ENCODE measurements at places on chromosomes 6 and 20.

DNA sequence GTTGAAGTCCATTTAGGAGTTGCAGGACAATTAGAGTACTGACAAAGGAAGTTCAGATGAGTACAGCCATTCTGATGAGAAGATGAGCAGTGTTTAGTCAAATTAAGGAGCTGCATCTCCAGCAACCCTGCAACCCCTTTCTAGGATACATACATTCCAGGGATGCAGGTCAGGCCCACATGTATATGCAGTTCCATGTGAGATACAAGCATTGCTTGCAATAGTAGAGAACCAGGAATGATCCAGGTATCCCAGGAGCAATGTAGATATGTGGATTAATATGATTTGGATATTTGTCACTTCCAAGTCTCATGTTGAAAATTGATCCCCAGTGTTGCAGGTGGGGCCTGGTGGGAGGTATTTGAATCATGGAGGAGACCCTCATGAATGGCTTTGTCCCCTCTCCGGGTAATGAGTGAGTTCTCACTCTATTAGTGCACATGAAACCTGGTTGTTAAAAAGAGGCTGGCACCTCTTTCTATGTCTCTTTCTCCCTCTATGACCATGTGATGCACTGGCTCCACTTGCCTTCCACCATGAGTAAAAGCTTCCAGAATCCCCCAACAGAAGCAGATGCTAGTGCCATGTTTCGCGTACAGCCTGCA lies 6.4 kb downstream of the HLA-DPA1 start:
- DNase-seq = no peak

DNA sequence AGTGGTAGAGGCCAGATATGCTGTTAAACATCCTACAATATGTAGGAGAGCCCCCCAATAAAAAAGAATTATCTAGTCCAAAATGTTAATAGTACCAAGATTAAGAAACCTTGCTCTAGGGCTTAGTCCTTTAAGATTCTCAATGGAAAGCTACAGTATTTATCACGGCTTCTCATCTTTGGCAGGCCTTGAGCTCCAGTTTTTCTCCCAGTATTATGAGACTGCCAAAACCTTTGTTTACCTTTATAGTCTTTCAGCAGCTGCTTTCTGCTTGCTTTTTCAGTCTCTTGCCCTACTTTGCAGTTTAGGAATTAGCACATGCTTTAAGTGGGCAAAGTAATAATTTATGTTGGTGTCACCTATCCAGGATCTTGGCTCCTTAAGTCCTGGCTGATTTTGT lies 59.7 kb downstream of the NHLRC1 start:
- DNase-seq = no peak

- DNase-seq = no peak
Measured at GRCh38 chr6:378090-378957, 13.2 kb upstream of the IRF4 start.

- no peak for DNase-seq
Measured at GRCh38 chr6:138491017-138491416, 8.3 kb downstream of the NHSL1 start.

GRCh38 chr6:36604090-36605060 lies 10.2 kb downstream of the SRSF3 start:
- DNase-seq = no peak

DNA sequence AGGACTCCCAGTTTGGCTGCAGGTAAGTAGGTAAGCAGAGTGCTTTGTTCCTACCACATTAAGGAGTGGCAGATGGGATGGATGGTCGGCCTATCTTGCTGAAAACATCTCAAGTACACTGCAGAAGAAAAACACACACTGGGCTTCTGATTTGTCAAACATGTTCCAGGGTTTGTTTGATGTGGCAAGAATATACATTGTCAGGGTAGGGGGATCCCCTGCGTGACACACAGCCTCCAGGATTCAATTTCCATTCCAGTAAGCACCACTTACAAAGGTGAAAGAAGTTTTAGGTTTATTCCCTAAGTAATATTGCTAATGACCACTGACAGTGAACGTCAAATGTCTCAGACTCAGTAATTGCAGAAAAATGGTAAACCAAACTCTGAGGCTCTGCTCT lies 26.0 kb upstream of the KIF16B start:
- DNase-seq = no peak

- DNase-seq = no peak
Measured at GRCh38 chr6:158646023-158646910, 1.7 kb upstream of the DYNLT1 start.

DNA sequence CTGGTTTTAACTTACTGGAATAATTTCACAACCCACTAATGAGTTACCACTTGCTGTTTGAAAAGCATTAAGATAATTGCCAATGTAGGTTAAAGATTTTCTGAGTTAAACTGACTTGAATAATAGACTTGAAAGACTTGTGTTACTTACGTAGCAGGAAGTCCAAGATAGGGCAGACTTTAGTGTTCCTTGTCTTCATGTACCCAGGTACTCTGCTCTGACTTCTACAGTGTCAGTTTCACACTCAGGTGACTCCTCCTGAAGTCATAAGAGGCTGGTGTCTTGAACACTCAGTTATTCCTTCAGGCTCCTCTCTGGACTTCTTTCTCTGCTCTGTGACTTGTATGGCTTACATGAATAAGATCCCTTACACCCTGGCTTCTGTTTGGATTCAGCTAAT lies 76.3 kb upstream of the SGK1 start:
- no peak for DNase-seq

DNA sequence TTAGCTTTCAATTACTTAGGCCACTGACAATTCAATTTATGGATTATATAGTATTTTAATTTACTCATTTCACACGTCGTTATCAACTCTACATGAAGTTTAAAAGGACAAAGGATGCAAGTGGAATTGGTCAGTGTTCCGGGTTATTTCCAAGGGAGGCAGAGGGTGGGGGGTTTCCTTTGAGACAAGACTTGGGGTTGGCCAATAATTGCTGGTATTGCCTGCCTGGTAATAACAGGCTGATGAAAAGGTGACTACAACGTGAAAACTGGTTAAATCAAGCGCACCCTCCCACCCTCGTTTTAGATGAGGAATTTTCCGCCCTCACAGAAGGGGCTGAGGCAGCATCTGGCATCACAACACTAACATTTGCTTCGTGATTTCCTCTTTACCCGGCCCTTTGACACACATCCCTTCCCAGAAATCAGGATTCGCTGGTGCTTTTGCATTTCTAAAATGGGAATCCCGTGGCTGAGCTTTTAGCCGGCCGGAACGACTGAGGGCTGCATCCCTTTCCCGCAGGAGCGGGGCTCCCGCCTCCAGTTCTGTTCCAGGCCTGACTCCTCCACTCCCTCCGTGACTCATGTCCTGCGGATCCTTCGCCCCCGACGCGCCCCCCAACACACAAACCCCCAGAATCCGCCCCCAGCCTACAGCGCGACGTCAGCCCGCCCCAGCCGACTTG lies 999 bp upstream of the PIM1 start:
- DNase-seq = no peak

- no peak for DNase-seq
Measured at GRCh38 chr6:25066593-25066992, 130.8 kb upstream of the RIPOR2 start.

GRCh38 chr6:112899541-112899940 lies 552.4 kb downstream of the RFPL4B start:
- DNase-seq = no peak

DNA sequence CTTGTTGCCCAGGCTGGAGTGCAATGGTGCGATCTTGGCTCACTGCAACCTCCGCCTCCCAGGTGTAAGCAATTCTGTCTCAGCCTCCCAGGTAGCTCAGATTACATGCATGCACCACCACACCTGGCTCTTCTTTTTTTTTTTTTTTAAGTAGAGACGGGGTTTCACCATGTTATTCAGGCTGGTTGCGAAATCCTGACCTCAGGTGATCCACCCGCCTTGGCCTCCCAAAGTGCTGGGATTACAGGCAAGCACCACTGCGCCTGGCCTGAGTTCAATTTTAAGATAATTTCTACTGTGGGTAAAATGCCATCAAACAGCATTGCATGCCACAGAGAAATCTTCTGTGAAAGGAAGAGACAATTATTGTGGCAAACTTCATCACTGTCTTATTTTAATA lies 633.1 kb downstream of the KIF16B start:
- no peak for DNase-seq

DNA sequence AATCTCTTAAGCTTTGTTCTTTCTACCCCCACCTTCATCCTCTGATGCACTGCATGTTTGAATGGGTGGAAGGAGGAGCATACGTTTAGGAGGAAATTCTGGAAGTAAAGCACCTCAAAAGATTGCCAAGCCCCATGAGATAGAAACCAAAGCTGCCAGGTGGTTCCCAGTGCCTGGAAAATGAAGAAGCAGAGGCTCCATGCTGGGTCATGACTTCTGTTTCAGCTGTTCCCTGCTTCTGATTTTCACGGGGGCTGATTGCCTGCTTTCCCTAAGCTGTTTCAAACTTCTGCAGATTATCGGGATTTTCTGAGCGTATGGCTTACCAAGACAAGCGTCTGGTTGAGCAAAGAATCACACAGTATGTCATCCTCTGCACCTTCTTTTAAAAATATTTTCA lies 87.5 kb upstream of the SYNDIG1 start:
- DNase-seq = no peak

- no peak for DNase-seq
Measured at GRCh38 chr6:101824551-101825345, 431.2 kb downstream of the GRIK2 start.

DNA sequence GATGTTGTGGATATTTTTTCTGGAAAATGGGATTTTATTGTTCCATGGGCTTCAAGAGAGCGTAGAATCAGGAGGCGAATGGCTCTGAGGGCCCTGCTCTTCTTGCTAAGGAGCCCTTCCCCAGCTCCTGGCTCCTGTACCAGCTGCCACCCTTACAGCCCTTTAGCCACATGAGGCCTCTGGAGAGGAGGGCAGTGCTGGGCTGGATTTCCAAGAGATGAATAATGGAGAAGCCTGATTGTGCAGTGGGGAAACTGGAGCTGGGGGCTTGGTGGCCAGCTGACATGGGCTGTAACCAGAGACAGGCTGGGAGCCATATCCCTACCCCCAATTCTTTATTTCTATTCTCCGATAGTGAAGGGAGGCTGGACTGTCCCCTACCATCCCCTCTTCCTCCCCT lies 9.2 kb downstream of the LRRC73 start:
- DNase-seq = no peak

GRCh38 chr6:150373260-150373701 lies 4.5 kb downstream of the IYD start:
- DNase-seq = no peak

DNA sequence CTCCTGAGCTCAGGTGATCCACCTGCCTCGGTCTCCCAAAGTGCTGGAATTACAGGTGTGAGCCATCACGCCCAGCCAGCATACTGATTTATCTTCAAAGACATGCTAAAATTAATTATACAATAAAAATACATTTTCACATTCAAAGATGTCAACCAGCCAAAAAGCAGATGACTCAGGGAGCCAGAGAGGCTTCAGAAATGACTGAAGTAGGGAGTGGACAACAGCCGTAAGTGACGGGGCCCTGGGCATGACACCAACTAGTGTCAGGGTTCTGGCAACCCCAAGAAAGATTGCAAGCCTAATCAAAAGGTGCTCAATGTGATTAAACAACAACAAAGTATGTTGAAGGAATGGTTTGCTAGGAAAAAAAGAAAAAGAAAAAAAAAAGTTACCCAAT lies 28.4 kb downstream of the GPLD1 start:
- no peak for DNase-seq

- peak; percentile 3 for DNase-seq
Measured at GRCh38 chr6:2028457-2029038, 216.9 kb downstream of the GMDS start.

DNA sequence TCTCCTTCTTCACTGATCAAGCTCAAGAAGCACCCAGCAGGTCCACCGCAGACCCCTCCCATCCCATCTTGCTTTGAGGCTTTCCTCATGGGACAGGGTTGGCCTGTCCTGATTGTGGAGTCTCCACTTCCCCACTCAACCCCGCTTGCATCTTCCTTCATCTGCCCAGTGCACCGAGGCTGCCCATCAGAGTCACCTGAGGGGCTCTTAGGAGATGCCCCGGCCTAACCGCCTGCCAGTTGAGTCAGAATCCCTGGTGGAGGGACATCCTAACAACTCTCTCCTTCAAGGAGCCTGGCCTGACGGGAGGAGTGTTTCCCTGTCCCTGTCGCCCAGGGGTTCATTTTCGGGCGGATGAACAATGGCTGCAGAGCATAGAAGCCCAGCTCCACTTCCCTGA lies 46.1 kb downstream of the RBM38 start:
- no peak for DNase-seq

DNA sequence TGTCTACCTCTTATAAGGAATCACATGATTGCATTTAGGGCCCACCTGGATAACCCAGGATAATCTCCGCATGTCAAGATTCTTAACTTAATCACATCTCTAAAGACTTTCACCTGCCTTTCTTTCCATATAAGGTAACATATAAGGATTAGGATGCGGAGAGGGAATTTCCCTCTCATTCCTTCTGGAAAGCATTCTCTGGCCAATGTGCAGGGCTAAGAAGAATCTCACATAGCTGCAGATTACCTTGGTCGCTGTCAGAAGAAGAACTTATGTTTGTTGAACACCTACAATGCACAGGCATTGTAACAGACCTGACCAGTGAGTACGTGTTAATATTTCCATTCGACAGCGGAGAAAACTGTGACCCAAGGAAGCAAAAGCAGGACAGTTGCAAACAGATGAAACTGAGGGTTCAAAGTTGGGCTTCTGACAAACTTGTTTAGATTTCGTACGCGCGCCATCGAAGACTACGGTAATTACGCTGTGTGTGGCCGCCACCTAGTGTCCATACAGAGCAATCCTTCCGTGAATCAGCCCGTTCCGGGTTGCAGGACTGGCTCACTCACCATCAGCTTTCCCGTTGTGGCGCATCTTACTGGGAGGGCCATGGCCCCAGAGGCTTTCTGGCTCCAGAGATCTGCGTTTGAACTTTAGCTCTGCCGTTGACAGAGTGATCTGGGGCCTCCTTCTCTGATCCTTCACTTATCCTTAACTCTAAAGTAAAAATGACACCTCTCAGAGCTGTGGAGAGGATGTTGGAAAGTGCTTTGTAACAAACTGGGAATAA lies 9.5 kb downstream of the C20orf202 start:
- DNase-seq = peak; percentile 60

- DNase-seq = no peak
Measured at GRCh38 chr6:125832391-125833117, 41.8 kb downstream of the NCOA7 start.

DNA sequence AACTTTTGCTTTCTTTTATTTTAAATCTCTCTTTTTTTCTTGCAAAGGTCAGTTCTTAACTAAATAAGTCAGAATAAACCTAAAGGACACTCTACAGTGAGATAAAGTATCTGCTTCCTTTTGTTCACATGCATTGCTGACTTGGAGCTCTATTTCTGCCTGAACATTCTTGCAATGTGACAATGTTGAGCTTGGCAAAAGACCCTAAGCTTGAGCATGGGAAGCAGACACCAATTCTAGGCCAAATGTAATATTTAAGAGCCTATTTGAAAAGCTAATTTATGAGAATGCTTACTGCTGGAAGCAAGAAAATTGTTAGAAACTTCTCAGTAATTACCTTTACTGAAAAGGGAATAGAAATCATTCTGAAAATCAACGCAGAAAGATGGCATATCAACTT lies 556.2 kb downstream of the CBLN4 start:
- DNase-seq = no peak

- no peak for DNase-seq
Measured at GRCh38 chr6:136468711-136469110, 81.5 kb downstream of the MAP7 start.

GRCh38 chr6:168908887-168909286 lies 344.8 kb downstream of the THBS2 start:
- no peak for DNase-seq

GRCh38 chr6:160337991-160338390 lies 10.2 kb upstream of the SLC22A3 start:
- no peak for DNase-seq
